Left renal cortex interstitium (tissue), 4 donors: ENCODE measurements at places on chromosomes 13 and 19.
A peak's percentile ranks its signal among the peaks of the same experiment; 100 is the strongest.

DNA sequence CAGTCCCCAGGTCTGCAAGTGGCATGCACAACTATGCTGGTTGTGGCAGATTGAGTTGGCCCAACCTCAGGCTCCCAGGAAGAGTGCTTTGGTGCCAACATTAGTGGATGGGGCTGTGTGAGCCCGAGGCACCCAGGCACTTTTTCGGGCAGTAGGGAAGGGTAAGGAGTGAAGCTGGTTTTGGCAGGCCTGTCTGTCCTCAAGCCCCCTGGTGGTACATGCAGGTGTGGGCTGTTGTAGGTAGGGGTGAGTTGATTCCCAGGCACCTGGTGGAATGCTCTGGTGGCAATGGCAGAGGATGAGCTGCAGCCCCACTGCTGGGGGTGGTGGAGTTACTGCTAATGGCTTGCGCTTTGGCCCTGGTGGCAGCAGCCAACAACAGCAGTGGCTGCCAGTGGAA is 723.7 kb upstream of the SLITRK1 start:
- DNase-seq, result no peak

DNA sequence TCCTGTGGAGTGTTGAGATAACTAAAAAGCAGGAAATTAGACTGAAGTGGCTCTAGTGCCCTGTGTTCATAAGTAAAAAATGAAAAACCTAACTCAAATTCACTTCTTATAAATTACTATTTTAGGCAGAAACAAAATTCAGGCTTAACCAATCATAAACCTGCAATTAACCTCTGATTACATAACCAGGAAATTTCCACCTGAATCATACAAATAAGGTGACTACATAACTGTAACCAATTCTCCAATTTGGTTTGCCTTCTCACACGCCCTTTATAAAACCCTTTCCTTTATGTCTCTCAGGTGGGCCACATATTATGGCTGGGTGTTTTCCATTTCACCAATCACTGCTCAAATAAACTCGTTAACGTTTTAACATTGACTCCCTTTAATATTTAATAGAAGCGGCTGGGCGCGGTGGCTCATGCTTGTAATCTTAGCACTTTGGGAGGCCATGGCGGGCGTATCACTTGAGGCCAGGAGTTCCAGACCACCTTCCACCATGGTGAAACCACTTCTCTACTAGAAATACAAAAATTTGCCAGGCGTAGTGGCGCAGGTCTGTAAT is 22.9 kb upstream of the ZNF724 start:
- peak; percentile 28 for DNase-seq

DNA sequence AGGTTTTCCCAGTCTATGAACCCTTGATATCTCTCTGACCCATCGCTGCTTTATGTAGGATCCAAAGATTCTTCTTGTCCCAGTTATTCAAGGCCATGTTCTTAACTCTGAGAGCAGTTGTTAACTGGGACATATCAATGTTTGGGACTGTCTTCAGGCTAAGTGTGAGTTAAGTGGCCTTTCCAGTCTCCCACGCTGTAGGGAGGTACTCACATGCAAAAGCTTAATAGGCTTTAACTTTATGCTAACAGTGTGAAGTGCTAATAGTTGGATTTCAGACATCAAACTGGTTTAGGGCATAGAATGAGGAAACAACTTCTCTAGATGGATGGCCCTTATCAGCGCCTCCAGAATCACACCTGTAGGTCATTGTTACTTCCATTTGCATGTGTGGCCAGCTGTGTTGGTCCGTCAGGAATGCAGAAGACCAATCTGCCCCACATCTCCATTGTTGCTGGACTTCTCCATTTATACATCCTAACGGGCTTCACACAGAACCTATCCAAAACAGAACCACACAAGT is 104.7 kb upstream of the MBNL2 start:
- DNase-seq, result no peak

- DNase-seq, result no peak
Observed at GRCh38 chr19:29845574-29846176, 33.9 kb downstream of the CCNE1 start.

GRCh38 chr13:80011448-80012212 is 329.3 kb downstream of the SPRY2 start:
- no peak for DNase-seq

- no peak for DNase-seq
Observed at GRCh38 chr19:33689868-33690267, 68.1 kb downstream of the CHST8 start.

DNA sequence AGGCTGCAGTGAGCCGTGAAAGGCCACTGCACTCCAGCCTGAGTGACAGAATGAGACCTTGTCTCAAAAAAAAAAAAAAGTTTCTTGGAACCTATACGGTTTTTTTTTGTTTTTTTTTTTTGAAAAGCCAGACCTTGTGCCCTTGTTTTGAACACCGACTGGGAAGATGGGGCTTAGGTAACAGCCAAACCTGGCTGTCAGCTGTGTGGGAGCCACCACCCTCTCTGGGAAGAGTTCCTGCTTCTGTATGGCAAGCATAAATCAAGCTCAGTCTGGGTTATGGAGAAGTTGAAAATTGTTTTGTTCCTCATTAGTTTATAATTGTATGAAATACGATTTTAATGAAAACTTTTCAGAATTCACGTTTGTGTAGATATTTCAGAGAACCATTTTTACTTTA is 39.5 kb downstream of the MPHOSPH8 start:
- no peak for DNase-seq
